ENCODE measurements at places on chromosomes 1 and 21.

DNA sequence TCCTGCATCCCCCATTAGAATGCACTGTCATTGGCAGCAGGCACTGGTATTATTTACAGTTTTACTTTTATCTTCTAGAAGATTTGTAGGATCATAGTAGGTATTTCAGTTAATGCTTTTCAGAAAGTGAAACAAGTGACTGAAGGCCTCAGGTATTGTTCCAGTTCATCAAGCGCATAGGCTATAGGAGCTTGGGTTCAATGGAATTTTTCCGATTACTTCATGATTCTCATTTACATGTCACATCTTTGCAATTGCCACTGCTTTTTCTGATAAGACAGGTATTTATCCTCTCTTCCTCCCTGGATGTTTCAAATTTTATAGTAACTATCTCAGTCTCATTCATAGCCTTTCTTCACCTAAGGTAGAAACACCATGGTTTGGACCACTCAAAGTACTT, 161.3 kb downstream of the NTPCR start:
- DNase-seq: no peak

GRCh38 chr1:95974586-95974985, 740.6 kb downstream of the RWDD3 start:
- no peak for DNase-seq

- no peak for DNase-seq
These were observed 76.5 kb downstream of the S1PR1 start for GRCh38 chr1:101313356-101313755.

DNA sequence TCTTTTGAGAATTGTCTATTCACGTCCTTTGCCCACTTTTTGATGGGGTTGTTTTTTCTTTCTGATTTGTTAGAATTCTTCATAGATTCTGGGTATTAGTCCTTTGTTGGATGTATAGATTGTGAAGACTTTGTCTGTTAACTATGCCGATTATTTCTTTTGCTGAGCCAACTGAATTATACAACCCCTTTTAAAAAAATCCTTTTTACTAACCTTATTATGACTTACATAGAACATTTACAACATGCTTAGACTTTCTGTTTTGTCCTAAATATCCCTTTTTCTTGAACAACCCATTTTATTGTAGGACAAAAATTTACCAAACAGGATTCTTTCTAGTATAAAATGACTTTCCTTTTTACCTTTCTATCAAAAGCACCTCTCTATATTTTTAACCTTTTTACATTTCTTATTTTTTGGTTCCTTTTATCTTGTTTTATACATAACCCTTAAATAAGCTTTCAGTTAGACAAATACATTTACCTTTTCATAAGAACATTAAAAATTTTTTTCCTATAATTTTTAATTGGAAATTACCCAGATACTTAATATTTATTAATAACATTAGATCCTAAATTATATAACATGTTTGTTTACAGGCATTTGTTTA, 70.4 kb upstream of the TTLL7 start:
- no peak for DNase-seq

GRCh38 chr1:173507205-173507846, 30.2 kb downstream of the PRDX6 start:
- DNase-seq: no peak

- no peak for DNase-seq
These were observed 220.0 kb downstream of the TM2D1 start for GRCh38 chr1:61504852-61505390.

GRCh38 chr1:233299450-233299849, 3.9 kb upstream of the PCNX2 start:
- DNase-seq: no peak

GRCh38 chr1:89802051-89802450, 18.8 kb upstream of the LRRC8D start:
- no peak for DNase-seq

DNA sequence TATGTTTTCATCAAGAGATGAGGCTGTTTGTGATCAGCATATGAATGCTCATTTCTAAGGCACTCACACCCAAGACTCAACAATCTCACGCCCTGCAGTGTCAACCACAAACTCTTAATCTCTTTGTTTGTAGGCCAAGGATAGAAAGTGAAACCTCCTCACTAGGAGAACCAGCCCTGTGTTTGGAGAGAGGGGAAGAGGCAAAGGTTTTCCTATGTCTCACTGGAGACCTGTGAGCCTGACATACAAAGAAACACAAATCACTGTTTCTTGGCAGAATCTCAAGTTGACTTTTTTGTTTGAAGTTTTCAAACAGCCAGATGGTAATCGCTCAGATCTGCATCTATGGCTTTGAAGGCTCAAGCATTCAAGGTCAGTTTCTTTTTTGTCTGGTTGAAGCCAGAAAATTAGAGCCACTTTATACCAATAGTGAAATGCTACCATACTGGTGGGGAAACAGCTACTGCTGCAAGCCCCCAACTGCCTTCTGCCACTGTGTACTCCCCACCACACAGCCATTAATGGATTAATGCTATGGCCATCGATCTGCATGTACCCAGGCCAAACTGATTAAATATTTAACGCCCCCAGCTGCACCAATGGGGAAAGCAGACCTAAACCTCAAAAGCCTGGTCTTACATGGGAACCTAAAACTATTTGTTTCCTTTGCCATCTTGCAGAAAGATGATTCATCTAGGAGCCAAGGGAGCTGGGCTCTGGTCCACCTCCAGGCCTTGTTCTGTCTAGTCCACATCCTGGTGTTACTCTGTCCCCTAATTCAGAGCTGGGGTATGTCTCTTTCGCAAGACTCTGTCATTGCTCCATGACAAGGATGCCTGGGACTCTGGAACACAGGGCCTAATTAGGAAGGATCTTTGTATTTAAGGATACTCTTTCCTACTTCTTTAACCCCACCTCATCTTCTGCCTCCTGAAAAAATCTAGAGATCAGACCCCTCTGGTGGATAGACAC, 16.3 kb downstream of the PDZK1 start:
- no peak for DNase-seq

- DNase-seq: no peak
These were observed 615 bp downstream of the GPR161 start for GRCh38 chr1:168135921-168136708.

Data from HL-60 (cell line).